ENCODE measurements at places on chromosomes 1 and 21.

- no peak for DNase-seq
These were observed 17.0 kb upstream of the TRIM45 start for GRCh38 chr1:117138561-117138960.

DNA sequence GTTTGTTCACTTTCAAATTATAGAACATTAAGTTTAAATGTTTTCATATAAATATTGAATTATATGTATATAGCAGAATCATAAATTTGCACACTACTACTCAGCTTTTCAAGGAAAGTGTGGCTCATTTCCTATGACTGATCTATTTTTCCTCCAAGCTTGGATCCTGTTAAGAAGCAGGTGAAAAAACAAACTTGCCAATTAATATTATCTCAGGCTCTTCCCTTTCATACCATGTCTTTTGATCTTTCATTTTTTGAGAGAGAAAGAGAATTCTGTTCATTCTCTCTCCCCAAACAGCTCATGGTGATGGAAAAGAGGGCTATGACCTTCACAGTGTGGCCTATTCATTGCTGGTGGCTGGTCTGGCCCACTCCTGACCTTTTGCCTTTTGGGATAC, 43.7 kb downstream of the SEC16B start:
- no peak for DNase-seq

GRCh38 chr1:69497441-69498221, 70.1 kb upstream of the LRRC7 start:
- no peak for DNase-seq

GRCh38 chr1:9419369-9420041, 119.8 kb upstream of the SLC25A33 start:
- no peak for DNase-seq

GRCh38 chr1:41696381-41696780, 211.9 kb upstream of the EDN2 start:
- DNase-seq = no peak

DNA sequence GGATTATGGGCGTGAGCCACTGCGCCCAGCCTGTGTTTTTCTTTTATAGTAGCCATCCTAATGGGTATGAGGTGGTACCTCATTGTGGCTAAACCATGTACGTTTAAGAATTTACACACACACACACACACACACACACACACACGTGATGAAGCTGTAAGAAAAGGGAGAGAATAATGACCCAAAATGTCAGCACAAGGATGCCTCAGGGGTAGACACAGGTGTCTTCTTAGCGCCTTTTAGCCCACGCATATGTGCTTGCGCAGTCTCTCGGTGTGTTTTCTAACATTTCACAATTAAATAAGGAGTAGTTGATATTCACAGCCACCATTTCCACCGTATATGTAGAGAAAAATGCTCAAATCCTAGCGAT, 782 bp upstream of the PFKL start:
- DNase-seq = no peak

DNA sequence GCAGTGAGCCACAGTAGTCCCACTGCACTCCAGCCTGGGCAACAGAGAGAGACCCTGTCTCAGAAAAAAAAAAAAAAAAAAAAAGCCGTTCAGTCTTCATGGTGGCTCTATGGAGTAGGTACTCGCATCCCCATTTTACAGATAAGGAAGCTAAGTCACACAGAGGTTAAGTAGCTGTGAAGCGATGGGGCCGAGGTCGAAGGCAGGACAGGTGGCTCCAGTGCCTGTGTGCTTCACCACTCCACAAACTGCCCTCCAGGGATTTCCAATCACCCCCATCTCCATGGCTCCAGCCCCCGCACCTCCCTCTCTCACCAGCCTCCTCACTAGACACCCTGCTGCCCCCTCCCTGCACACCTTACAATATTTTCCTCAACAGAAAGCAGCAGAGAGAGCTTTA, 61.9 kb downstream of the SYF2 start:
- no peak for DNase-seq

DNA sequence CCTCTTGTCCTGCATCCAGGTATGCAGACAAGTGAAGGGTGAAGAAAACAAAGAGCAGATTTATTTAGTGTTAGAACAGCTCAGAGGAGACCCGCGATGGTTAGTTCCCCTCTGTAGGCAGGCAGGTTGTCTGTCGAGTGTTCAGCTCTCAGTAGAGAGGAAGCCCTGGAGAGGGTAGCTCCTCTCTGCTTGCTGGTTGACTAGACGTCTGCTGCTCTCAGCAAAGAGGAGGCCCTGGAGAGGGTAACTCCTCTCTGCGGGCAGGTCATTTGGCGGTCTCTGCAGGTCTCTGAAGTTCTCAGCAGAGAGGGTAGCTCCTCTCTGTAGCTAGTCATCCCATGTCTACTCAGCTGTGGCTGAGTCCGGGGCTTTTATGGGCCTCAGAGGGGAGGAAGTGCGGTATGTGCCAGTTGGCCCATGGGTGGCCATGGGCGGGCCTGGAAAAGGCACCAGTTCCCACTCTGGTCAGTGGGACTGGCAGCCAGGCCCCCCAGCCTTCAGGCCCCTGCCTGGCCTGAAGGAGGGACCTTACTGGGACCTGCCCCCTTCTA, 13.4 kb downstream of the ZBTB40 start:
- no peak for DNase-seq

GRCh38 chr1:171179318-171180227, 5.5 kb upstream of the FMO2 start:
- no peak for DNase-seq

GRCh38 chr1:33617451-33617850, 145.0 kb downstream of the ZSCAN20 start:
- no peak for DNase-seq

GRCh38 chr1:54476530-54477109, 70.4 kb upstream of the SSBP3 start:
- DNase-seq = no peak

GRCh38 chr1:158952416-158952815, 21.1 kb downstream of the PYHIN1 start:
- DNase-seq = no peak

- no peak for DNase-seq
These were observed 19.4 kb upstream of the CADM3 start for GRCh38 chr1:159152031-159152430.

- DNase-seq = no peak
These were observed 22.8 kb downstream of the LCE3E start for GRCh38 chr1:152543820-152544219.

DNA sequence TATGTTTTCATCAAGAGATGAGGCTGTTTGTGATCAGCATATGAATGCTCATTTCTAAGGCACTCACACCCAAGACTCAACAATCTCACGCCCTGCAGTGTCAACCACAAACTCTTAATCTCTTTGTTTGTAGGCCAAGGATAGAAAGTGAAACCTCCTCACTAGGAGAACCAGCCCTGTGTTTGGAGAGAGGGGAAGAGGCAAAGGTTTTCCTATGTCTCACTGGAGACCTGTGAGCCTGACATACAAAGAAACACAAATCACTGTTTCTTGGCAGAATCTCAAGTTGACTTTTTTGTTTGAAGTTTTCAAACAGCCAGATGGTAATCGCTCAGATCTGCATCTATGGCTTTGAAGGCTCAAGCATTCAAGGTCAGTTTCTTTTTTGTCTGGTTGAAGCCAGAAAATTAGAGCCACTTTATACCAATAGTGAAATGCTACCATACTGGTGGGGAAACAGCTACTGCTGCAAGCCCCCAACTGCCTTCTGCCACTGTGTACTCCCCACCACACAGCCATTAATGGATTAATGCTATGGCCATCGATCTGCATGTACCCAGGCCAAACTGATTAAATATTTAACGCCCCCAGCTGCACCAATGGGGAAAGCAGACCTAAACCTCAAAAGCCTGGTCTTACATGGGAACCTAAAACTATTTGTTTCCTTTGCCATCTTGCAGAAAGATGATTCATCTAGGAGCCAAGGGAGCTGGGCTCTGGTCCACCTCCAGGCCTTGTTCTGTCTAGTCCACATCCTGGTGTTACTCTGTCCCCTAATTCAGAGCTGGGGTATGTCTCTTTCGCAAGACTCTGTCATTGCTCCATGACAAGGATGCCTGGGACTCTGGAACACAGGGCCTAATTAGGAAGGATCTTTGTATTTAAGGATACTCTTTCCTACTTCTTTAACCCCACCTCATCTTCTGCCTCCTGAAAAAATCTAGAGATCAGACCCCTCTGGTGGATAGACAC, 16.3 kb downstream of the PDZK1 start:
- DNase-seq = no peak

DNA sequence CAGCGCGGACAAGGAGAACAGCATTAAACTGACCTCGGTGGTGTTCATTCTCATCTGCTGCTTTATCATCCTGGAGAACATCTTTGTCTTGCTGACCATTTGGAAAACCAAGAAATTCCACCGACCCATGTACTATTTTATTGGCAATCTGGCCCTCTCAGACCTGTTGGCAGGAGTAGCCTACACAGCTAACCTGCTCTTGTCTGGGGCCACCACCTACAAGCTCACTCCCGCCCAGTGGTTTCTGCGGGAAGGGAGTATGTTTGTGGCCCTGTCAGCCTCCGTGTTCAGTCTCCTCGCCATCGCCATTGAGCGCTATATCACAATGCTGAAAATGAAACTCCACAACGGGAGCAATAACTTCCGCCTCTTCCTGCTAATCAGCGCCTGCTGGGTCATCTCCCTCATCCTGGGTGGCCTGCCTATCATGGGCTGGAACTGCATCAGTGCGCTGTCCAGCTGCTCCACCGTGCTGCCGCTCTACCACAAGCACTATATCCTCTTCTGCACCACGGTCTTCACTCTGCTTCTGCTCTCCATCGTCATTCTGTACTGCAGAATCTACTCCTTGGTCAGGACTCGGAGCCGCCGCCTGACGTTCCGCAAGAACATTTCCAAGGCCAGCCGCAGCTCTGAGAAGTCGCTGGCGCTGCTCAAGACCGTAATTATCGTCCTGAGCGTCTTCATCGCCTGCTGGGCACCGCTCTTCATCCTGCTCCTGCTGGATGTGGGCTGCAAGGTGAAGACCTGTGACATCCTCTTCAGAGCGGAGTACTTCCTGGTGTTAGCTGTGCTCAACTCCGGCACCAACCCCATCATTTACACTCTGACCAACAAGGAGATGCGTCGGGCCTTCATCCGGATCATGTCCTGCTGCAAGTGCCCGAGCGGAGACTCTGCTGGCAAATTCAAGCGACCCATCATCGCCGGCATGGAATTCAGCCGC, 2.5 kb downstream of the S1PR1 start:
- no peak for DNase-seq

DNA sequence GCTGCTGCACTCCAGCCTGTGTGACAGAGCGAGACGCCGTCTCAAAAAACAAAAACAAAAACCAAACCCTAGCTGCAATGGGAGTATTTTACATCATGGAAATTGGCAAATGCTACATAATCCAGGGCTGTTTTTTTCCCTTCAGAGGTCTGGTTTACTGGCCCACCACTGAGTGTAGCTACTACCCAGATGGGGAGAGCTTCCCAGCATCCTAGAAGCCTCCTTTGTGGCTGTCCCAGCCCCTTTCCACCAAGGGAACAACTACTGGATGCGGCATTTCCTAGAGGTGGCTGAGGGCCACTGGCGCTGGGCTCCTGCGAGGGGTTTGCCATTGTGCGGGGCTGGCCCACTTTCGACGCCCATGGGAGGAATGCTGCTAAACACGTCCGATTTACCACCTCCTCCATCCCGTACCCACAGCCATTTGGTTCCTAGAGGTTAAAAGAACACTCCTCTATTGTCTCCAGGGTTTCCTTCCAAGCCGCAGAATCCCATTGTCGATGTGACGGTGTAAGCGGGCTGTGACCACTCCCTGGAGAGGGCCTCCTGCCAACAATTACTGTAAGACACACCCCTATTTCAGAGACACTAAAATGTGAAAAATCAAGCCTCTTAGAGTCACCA, 55.4 kb downstream of the RUNX3 start:
- DNase-seq = no peak

All from cortex of kidney (tissue), 1 donor.